ENCODE measurements at places on chromosomes 5 and 9.

DNA sequence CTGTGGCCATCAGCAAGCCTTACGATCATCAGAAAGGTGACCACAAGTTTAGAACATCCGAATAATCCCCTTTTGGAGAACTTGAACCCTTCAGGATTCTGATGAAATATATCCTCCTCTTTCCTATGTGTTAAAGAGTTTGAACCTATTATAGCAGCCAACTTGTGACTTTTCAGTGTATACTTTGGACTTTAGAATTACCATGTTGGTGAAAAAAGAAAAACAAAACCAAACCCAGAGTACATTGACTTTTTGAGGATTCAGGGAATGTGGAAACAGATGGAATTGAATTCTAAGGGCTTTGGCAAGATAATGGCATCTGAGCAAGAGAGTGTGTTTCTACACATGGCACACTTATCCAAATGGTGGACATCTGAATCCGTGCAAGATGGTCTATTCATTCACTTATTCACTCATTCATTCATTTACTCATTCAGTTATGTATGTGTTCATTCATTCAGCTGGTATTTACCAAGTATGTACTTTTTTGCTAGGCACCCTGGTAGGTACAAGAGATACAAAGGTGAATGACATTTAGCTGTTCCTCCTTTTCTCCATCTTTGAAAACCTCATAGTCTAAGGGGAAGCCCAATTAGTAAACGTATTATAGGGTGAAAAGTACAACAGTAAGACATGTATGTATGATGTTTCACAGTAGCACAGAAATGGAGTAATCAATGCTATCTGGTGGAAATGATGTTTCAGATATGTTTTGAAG lies 91.8 kb downstream of the PRDM6 start:
- DNase-seq, result no peak

- DNase-seq, result no peak
These were observed 43.3 kb downstream of the PRRX2 start for GRCh38 chr9:129708793-129709192.

DNA sequence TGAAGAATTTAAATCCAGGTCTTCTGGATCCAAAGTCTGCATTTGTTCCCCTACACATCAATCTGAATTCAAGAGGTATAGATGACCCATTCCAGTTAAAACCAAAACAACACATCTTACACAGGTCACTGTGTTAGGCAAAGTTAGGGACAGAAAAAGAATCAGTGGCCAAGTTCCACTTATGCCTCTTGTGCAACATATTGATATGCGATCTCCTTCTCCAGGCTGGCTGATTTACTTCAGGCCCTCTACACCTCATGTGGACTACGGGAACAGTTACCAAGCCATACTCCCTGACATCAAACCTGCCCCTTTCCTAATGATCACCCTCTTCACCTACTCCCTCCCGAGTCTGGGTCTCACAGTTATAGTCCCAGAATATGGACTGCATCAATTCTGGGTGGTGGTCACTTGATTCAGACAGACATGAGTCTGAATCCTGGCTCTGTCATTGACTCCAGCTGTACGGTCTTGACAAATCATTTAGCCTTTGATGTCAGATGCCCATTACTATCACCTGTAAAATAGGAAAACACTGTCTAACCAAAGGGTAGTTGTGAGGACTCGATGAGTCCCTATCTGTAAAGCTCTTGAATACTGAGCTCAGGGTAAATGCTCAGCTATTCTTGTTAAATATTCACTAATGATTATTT lies 26.0 kb downstream of the GOLGA1 start:
- no peak for DNase-seq

DNA sequence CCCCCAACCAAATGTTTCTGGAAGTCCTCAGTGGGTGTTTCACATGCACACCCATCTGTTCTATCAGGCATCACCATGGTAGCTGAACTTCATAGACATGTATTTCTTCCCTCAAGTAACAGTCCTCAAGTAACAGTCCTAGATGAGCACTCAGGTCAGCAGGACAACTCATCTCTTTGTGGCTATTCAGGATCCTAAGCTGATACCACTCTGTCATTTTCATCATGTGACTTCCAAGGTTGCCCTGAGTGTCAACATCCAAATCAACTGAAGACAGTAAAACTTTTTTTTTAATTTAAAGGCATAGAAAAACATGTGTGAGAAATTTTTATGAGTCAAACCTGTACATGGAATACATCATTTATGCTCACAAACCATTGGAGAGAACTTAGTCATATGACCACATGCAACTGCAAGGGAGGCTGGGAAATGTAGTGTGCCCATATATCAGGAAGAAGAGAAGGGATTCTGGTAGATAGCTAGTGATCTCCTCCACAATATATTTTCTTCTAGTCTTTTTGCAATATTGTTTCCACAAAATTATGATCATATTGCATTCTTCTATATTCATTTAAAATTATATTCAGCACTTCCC lies 64.2 kb upstream of the FST start:
- no peak for DNase-seq

- DNase-seq, result no peak
These were observed 1788.0 kb upstream of the NUDT12 start for GRCh38 chr5:105350486-105351140.

GRCh38 chr5:44178414-44178813 lies 210.8 kb downstream of the FGF10 start:
- DNase-seq, result no peak

All from GM13976 (cell line).